ENCODE measurements at places on chromosomes 11 and 22.

GRCh38 chr11:129023968-129024676, 81.5 kb upstream of the TP53AIP1 start:
- peak; percentile 54 for DNase-seq

- DNase-seq: peak; percentile 32
These were observed 3.5 kb upstream of the ACAT1 start for GRCh38 chr11:108117746-108118371.

DNA sequence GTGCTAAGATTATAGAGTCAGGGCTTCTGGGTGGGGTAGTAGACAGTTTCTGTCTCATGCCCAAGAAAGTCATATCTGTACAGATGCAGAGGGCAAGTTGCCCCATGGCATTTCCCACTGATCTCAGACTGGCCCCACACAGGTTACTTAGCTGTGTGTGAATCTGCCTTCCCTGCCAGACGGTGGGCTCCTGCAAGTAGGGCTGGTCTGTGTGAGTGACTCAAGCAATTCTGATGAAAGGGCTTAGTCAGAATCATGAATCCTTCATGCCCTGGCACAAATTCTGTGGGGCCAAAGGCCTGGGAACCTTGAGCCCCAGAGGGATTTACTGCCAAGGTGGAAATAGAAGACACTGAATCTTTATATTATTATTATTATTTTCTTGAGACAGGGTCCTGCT, 30.4 kb downstream of the USH1C start:
- DNase-seq: no peak

- no peak for DNase-seq
These were observed 59.6 kb downstream of the GUCY1A2 start for GRCh38 chr11:106958517-106959248.

GRCh38 chr11:59666969-59667368, 1.9 kb downstream of the PATL1 start:
- DNase-seq: no peak

DNA sequence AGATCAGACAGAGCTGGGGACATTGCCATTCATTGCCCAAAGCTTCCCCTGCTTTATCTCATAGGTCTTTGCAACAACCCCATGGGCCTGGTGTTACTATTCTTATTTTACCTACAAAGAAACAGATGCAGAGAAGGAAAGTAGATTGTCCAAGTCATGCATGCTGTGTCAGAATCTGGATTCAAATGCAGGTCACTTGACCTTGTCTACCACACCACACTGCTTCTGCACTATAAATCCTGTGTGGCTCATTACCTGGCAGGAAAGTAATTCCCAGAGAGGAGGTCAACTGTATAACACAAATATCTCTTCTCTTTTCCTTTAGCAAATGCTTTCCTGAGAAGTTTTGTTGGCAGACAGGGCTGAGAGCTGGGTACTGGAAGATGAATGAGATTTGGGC, 18.5 kb downstream of the PLEKHB1 start:
- DNase-seq: no peak

GRCh38 chr11:132206993-132207392, 836.6 kb downstream of the NTM start:
- no peak for DNase-seq

GRCh38 chr11:74417860-74418508, 19.8 kb upstream of the PGM2L1 start:
- peak; percentile 7 for DNase-seq

DNA sequence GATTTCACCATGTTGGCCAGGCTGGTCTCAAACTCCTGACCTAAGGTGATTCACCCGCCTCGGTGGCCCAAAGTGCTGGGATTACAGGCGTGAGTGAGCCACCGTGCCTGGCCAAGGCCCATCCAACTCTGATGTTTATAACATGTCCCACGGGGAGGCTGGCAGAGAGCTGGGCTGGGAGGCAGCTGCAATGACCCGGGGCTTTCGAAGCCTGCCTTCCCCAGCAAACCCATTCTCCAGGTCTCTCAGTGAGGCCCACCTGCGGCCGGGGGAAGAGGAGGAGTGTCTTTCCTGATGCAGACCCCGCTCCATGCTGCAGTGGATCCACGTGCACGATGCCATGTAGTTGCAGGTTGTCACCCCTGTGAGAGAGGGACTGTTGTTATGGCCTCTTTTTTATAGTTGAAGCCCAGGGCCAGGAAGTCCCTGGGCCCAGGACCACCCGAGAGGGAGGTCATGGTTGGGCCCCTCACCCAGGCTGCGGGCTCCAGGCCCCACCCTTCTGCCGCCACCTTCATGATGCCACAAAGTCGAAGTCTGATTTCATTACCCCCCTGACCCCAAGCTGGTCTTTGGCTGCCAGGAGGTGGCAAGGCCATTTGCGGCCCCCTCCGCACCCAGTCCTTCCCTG, 38.3 kb downstream of the KCNJ4 start:
- no peak for DNase-seq

DNA sequence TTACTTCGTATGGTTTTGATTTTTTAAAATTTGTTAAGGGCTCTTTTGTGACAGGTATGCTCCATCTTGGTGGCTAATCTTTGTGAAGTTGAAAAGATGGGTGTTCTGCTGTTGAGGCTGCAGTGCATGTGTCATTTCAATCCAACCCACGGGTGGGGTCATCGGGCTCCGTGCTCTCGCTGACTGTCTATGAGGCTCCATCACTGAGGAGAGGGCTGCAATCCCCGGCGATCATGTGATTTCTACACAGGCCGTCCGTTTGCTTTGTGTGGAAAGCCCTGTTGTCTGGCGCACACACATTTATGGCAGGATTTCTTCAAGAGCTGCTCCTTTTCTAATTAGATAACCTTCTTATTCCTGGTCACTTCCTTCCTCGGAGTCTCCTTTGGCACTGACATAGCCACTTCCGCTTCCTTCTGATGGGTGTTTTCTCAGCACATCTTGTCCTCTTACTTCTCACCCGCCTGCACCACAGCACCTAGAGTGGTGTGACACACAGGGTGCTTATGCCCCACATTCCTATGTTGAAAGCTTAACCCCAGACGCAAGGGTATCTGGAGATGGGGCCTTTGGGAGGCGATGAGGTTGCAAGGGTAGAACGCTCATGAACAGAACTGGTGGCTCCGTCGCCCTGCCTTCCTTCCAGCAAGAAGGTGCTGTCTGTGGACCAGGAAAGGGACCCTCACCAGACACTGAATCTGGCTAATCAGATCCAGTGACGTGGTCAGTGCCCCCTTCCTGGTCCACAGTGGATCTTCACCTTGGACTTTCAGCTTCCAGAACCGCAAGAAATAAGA, 9.4 kb downstream of the MOB2 start:
- DNase-seq: no peak

DNA sequence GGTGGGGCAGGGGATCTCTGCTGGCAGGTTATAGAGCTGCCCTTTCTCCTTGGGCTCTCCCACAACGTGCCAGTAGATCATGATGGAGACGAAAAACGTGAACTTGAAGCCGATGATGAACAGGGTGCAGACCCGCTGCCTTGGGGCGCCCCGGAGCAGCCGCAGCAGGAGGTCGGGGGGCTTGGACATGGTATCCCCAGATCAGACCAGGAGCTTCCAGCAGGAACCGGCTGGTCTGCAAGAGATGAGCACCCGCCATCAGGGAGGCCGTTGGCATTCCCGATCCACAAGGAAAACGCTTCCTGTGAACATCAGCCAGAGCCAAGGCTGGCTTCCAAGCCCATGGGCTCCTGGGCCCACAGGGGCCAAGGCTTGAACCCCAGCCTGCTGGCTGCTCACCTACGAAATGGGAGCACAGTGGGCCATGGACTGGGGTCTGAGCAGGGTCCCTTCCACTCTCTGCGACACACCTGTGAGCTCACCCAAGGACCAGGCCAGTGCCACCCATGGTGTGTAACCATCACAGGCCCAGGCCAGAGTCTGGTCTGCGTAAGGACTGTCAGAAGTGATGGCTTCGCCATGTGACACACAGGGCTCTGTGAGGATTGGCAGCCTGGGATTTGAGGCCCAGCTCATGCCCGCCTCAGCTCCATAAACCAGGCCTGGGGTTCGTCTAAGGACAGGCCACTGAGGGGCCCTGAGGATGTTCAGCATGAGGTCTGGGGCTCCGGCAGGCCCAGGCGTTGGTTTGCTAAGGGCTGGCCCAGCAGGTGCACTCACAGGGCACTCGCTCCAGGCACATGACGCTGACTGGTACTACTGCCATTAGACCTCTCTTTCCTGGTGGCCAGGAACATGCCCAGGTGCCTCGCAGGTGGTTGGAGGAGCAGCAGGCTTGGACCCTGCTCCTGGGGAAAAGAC, 26.6 kb downstream of the A4GALT start:
- DNase-seq: no peak

- no peak for DNase-seq
These were observed 99.4 kb upstream of the DRD2 start for GRCh38 chr11:113574586-113574985.
